ENCODE measurements at places on chromosomes 2 and 18.

GRCh38 chr18:35121531-35121930 lies 80.3 kb downstream of the MAPRE2 start:
- no peak for DNase-seq

DNA sequence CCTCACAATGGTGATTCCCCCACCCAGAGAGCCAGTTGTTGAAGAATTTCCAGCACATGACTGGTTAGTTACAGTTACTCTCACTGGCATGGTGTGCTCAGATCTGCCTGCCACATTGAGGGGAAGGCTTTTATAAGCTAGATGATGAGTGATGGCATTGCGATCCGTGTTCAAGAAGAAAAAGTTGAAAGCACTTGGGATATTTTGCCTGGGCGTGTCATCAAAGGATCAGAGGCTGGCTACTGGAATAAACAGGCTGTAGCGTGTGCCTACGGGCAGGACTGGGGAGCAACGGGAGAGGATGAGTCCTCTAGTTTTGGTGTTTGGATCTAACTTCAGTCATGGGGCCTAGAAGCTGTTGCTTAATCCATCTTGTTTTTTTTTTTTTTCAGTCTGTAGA lies 175.0 kb downstream of the SETBP1 start:
- DNase-seq, result no peak

- peak; percentile 54 for DNase-seq
Measured at GRCh38 chr2:24820598-24821432, 27.6 kb downstream of the CENPO start.

- no peak for DNase-seq
Measured at GRCh38 chr18:9612977-9613376, 1.4 kb downstream of the PPP4R1 start.

GRCh38 chr18:79399275-79400081 lies 3.7 kb downstream of the NFATC1 start:
- DNase-seq, result no peak

GRCh38 chr2:218081063-218081462 lies 12.0 kb downstream of the RUFY4 start:
- no peak for DNase-seq

DNA sequence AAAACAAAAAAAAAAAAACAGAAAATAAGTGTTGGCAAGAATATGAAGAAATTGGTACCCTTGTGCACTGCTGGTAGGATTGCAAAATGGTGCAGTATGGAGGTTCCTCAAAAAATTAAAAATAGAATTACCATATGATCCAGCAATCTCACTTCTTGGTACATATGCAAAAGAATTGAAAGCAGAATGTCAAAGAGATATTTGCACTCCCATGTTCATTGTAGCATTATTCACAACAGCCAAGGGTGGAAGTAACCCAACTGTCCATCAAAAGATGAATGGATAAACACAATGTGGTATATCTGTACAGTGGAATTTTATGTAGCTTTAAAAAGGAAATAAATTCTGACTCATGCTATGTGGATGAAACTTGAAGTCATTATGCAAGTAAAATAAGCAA lies 72.8 kb upstream of the POU3F3 start:
- no peak for DNase-seq

GRCh38 chr2:172912266-172912665 lies 163.4 kb upstream of the MAP3K20 start:
- DNase-seq, result no peak

DNA sequence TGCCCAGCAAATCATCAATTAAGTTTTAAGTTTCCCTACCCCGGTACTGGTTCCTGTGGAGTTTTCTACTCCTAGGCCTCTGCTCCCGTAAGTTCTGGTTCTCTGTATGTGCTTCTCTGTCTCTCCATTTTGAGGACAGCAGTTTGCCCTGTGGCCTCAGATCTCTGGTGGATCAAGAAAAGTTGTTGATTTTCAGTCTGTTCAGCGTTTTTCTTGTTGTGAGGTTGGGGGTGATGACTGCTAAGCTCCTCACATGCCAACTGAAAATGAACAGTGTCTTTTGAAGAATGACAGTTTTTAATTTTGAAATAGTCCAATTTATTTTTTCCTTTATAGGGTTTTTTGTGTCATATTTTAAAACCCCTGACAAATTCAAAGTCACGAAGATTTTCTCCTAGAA lies 31.7 kb downstream of the PROC start:
- DNase-seq, result no peak

DNA sequence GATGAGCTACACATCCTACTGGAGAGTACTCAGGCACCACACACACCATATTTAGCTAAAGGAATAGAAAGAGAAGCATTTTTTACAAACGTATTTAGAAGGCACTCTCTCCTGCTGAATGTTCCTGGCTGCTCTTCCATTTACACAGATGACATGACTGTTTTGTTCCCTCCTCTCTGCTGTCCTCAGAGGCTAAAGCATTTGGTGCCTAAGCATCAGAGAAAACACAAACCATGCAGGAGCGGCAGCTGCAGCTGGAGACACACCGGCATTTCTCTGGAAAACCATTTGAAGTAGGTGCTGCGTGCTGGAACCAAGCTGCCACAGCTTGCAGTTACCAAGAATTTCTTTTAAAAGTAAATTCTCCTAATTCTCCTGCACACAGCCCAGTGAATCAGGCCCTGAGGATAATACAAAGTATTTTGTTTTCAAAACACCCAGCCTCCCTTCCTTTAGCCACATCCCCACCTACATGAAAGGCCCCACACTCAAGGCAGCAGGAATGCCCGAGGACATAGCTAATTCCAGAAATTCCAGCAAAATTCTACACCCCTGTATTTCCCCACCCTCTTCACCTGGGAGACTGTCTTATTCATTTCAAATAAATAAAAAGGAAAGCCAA lies 488.9 kb upstream of the SOX11 start:
- no peak for DNase-seq

- no peak for DNase-seq
Measured at GRCh38 chr18:3305933-3306332, 44.0 kb downstream of the MYL12B start.

DNA sequence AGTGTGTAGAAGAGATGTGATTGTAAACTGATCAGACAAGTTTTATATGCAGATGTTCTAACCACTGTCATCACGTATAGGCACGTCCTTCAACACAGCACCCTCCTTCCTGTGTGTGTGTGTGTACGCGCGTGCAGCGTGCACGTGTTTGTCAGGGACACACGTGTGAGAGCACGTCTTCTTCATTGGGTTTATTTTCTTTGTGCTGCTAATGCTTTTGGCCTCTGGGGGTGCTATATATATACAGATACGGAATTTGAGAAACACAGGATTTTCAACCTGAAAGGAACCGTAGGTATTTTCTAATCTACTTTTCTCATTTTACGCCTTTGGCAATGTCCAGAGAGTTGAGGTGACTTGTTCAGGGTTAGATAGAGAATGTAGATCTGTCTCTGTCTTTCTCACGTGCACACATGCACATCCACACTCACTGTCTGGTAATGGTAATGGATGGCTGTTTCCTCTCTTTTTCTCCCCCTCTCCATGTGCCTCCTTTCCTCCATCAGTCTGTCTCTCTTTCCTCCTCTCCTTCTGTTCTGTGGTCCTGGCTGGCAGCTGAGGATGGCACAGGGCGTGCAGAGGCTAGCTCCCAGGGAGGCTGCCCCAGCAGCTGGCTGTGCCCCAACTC lies 13.4 kb upstream of the CELF4 start:
- DNase-seq, result no peak

DNA sequence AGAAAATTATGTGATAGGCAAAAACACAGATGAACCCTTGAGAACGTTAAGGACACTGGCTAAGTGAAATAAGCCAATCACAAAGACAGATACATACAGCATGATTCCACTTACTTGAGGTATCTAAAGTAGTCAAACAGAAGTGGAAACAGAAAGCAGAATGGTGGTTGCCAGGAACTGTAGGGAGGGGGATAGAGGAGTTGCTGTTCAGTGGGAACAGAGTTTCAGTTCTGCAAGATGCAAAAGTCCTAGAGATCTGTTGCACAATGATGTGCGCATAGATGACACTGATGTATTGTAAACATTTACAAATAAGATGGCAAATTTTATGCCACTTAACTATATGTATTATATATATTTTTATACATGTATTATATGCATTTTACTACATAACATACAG lies 59.7 kb downstream of the POLE4 start:
- no peak for DNase-seq

GRCh38 chr2:128606837-128607236 lies 288.2 kb upstream of the HS6ST1 start:
- DNase-seq, result no peak

GRCh38 chr2:71830497-71831192 lies 317.0 kb downstream of the CYP26B1 start:
- no peak for DNase-seq

DNA sequence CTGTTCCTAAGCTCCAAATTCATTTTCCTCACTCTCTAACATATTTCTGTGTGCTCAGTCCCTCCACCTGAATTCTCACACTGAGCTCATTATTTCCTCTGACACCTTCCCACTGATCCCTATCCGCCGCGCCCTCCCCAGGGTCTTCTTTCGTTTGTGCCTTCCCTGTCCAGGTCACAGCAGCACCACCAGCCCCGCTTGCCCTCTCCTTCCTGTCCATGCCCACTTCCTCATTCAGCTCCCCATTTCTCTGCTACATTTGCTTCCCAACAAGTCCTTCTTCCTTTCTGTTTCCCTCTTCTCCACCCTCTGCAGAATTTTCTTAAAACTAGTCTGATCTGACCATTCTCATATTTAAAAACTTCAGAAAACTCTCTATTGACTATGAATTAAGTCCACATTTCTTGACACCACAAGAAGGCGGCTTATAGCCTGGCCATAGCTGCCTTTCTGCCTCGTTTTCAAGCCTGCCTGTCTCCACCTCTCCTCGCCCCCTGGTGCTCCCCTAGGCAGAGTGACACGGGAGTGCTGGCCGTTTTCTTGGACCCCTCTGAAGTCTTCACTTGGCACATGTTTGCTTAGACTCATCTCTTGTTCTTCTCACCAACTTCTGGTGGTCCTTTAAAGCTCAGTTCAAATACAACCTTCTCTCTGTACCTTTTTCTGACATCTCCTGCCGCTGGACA lies 138.7 kb upstream of the BOD1L2 start:
- no peak for DNase-seq

GRCh38 chr2:9174771-9175437 lies 31.7 kb upstream of the ASAP2 start:
- no peak for DNase-seq

DNA sequence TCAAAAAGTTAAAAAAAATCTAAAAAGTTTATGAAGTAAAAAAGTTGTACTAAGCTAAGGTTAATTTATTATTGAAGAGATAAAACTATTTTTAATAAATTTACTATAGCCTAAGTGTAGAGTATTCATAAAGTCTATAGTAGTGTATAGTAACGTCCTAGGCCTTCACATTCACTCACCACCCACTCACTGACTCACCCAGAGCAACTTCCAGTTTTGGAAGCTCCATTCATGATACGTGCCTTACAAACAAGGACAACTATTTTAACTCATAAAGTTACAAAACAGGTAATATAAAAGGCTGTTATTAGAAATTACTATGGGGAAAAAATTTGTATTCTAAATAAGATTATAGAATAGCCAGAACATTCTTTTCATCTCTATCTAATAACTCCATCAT lies 158.9 kb upstream of the FN1 start:
- no peak for DNase-seq

GRCh38 chr2:43303889-43304288 lies 77.5 kb upstream of the ZFP36L2 start:
- no peak for DNase-seq

DNA sequence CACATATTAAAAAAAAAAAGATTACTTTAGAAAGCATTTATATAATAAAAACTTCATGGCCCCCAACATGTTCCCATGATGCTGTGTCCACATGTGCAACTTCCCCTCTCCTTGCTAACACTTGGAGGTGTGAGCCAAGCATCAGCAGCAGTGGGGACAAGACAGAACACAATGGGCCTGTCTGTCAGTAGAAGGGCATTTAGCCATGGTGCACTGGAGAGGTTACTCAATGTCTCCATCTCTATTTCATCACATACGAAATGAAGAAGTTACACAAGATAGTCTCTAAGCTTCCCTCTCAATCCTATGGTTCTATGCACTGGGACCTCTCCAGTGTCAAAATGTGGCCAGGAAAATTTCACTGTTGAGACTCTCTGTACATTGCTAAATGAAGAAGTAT lies 2.5 kb downstream of the VIT start:
- DNase-seq, result no peak

DNA sequence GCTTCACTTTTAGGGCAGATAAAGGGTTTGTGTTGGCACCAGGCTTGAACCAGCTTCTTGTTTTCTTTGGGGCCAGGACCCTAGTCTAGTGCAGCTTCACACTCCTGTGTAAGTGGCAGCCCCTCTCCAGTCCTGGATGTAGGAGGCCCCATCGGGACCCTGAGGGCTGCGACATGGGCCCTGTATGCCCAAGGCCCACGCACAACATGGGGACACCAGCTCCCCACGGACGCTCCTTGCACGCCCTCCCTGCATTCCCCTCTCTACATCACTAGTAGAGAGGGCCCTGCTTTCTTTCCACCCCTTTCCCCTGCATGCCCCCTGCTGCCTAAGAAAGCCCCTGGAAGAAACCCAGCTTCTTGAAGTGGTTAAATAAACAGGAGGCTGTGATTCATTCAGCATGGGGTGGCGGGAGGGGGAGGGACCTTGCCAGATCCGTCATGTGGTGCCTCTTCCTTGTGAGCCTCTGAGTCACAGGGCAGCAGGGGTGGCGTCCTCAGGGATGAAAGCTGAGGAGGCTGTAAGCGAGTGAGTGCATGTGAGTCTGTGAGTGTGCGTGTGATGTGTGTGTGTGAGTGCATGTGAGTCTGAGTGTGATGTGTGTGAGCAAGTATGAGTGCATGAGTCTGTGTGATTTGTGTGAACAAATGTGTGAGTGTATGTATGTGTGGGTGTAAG lies 42.5 kb downstream of the COPS8 start:
- peak; percentile 86 for DNase-seq

GRCh38 chr2:3730646-3731045 lies 27.3 kb downstream of the DCDC2C start:
- no peak for DNase-seq

DNA sequence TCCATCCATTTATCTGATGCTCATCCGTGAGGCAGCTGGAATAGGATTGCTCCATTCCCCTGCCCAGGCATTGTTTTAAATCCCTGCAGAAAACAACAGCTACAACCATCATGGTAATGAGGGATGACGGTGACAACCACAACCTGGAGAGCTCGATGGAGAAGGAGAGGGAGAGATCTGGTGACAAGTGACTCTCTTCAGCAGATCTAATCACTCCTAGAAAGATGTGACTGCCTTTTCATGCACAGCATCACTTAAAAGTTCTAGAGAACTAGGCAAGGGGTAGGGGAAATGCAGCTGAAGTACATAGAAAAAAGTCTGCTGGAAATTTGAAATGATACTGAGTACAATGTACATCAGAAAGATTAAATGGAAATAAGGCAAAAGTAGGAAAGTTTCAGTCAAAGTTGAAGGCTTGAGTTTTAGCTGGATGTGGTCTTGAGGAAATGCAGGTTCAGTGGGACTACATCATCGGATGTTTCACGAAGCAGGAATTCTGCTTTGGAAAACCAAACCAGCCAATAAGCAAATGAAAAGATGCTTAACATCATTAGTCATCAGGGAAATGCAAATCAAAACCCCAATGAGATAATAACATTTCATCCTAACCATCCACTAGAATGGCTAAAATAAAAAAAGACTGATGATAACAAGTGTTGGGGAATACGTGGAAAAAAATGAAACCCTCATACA lies 6.8 kb upstream of the ARHGAP25 start:
- no peak for DNase-seq

GRCh38 chr2:42877511-42877910 lies 85.1 kb upstream of the HAAO start:
- no peak for DNase-seq
